Myocyte (in vitro differentiated cells): ENCODE measurements at places on chromosomes 7 and 10. TPM values are rescaled to one million over a fixed set of nuclear protein-coding genes. Genes with fewer than 3 reads are reported as not detected.
A peak's percentile ranks its signal among the peaks of the same experiment; 100 is the strongest.

Gene IL6
- 0.56 TPM in 1 of 2 replicates, not detected in the other for total RNA-seq

- DNase-seq, result no peak
Observed at GRCh38 chr10:129049501-129049900, 417.5 kb upstream of the MGMT start.

DNA sequence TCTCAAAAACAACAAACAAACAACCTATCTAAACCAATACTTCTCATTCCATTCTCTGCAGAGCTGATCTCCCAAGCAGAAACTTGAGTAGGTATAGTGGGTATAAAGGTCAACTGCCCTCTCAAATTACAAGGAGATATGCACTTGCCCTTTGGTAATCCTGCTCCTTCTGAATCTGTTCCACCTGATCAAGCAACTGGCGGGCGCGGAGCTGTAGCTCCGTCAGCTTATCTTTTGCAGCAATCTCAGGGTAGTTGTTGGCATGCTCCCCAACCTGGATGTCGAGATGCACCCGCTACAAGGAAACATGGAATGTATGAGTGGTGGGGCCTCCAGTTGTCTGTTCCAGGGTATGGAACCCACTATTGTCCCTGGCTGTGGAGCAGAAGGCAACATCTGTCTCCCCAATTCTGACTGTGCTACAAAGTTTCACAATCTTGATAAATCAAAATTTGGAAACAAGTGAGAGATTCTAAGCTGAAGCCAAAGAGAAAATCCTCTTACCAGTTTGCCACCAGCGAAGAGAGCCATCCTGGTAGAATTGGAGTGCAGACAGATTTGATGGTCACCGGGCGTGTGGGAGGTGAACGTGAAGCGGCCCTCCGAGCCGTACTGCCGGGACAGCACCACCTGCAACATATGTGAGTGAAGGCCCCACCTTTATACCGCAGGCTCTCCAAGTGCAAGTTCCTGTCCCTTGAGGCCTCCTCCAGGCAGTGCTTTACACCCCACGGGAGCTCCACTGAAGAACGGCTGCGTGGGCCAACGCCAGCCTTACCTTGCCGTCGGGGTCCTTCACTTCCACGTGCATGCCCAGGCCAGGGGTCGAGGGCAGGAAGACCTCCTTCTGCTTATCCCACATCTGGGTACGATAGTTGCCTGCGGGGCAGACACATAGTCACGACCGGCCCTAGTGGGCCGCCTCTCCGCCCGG, 819 bp downstream of the TMED4 start:
- DNase-seq, result peak; percentile 37

DNA sequence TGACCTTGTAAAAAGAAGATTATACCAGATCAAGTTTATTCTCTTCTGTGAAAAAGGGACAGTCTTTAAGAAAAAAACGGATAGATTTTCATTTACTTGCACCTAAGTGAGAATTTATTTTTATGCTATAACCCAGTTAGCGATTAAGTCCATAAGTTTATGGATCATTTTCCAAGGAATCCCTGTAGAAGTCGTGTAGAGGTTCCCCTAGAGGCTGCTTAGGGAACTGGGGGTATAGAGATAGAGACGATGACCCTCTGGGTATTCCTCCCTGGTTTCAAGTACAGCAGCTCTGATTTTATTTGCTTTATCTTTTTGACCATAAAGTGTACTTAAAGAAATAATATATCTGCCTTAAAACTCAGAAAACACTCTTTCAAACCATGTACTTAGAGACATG, 648.4 kb upstream of the LRRTM3 start:
- DNase-seq, result no peak

DNA sequence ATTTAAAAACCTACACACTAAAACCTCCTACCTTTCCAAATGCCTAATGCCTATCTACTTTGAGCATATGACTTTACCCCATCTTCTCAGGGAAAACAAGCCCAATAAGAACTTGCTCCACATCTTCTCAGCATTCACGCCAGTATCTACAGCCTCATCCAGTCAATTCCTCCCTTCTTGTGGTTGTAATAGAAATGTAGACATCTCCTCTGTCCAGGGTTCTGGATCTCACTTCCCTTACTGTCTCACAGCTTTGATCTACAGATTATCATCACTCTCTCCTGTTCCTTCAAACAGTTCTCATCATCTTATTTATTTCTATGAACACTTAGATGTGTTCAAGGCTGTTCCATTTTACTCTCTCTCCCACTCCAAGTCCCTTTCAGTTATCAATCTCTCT, 70.4 kb upstream of the NOBOX start:
- DNase-seq, result no peak

DNA sequence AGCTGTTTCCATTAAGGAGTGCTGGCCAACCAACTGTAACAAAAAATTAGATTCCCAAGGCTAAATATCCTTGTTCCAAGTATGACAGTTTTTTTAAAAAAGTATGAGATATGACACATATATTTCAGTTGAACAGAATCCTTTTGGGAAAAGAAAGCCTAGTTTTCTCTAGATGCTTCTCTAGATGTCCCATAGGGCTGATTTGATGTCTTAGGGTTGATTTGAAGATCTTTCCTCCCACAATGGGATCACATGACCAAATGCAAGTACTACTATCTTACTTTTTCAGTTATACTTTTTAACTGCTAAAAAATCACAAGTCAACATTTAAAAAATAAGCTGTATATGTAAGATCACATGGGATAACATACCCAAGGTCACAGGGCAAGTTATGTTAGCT, 3.7 kb downstream of the NAMPT start:
- DNase-seq, result no peak

- peak; percentile 64 for DNase-seq
Observed at GRCh38 chr10:51010977-51011376, 63.3 kb upstream of the PRKG1 start.

DNA sequence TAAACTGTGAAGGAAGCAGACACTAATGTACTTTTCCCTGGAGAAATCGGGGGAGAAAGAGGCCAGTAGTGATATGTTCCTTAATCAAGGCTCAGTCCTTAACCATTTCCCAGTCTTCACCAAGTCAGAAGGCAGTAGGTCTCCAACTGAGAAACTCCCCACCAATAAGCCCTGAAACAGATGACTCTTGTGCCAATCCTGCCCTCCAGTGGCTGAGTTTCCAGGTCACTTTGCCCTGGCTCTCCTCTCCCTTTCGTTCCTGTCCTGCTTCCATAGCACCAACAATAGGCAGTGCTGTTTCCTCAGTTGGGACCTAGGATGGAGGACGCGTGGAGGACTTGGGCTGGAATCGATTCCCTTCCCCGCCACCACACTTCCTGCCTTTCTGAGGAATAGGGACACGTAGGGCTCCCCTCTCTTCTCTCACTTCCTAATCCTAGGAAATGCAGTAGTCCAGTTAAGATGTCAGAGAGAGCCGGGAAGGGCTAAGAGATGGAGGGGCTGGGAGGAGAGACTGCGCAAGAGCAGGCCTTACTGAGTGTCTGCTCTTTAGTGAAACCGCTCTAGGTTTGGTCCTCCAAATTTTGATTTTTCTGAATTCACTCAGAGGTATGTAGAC, 23.4 kb downstream of the ATOH7 start:
- peak; percentile 45 for DNase-seq

Gene C10orf143
- 0.52 and 0.96 TPM in 2 replicates for total RNA-seq

Gene CRTAC1
- not detected in 2 replicates for total RNA-seq

- DNase-seq, result peak; percentile 36
Observed at GRCh38 chr7:136883046-136883445, 14.6 kb downstream of the CHRM2 start.

GRCh38 chr10:72466018-72466417, 111.3 kb upstream of the DNAJB12 start:
- DNase-seq, result no peak

- no peak for DNase-seq
Observed at GRCh38 chr10:130044067-130045061, 66.3 kb downstream of the C10orf143 start.

Gene C10orf95
- not detected in 2 replicates for total RNA-seq

GRCh38 chr7:68014031-68014736, 1017.6 kb downstream of the TYW1 start:
- no peak for DNase-seq

DNA sequence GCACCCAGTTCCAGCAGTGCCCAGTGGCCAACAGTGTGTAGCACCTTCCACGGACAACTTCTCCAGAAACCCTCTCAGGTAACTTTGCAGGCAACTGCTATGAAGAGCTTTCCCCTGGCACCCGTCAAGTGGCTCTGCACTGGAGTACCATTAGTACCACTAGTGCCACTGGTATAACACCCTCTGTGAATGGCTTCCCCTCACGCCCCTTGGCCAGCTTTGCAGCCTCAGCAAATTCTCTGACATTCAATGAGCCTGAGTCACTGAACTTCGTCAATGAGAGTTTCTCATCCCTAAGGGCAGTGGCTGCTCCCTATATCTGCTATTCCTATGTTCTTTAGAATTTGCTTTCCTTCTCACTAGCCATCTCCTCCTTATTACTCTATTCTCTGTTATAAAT, 7.6 kb upstream of the HERPUD2 start:
- DNase-seq, result no peak

Gene TNS3
- 241 and 322 TPM in 2 replicates for total RNA-seq

GRCh38 chr10:84333864-84334451, 5.6 kb downstream of the CCSER2 start:
- DNase-seq, result peak; percentile 82

DNA sequence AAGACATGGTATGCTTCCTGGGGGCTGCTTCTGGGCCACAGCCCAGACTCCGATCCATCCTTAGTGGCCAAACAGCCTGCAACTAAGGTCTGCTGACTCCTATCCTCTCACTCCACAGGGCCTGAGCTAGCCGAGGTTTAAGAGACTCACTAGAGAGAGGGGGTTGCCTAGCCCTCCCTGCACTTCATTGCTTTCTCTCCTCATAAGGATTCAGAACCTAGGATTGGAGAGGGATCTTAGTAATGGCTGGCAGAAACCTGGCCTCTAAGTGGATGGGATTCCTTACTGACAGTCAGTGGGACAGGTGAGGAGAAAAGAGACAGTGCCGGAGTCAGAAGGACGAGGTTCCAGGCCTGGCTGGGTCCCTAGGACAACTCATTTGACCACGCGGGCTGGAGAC, 8.2 kb upstream of the DDIT4 start:
- DNase-seq, result no peak

Gene DEPP1
- 37.4 and 55.5 TPM in 2 replicates for total RNA-seq

Gene METTL27
- total RNA-seq, result 1.3 and 4.0 TPM in 2 replicates

- no peak for DNase-seq
Observed at GRCh38 chr7:29418056-29418455, 145.6 kb upstream of the PRR15 start.

DNA sequence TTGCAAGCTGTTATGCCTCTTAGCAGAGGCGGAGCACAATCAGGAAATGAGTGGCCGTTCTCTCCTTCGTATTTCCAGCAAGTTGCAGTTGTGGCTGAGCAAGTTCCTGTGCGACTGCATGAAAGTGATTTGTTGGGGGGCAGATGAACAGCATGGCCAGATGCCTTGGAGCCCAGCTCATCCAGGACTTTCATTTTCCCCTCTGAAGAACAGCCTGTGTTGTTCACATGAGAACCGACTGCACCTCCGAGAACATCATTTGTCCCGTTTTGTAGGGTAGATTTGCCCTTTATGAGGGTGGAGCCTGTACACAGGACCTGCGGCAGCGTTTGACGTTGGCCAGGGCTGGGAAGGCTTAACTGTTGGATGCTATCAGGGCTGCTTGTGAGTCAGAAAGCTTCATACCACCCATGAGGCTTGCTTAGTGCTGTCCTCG, 4.4 kb downstream of the BAG3 start:
- peak; percentile 57 for DNase-seq

Gene EPHA1
- not detected in 2 replicates for total RNA-seq

GRCh38 chr7:43328785-43329380, 216.4 kb downstream of the HECW1 start:
- no peak for DNase-seq
